AG04449 (cell line): ENCODE measurements at places on chromosomes 2 and 18.

- no peak for DNase-seq
Measured at GRCh38 chr2:72349016-72349415, 201.4 kb upstream of the CYP26B1 start.

GRCh38 chr18:2569338-2570207, 1.7 kb downstream of the METTL4 start:
- DNase-seq, result no peak

GRCh38 chr2:195009202-195009601, 647.8 kb upstream of the SLC39A10 start:
- peak; percentile 3 for DNase-seq

DNA sequence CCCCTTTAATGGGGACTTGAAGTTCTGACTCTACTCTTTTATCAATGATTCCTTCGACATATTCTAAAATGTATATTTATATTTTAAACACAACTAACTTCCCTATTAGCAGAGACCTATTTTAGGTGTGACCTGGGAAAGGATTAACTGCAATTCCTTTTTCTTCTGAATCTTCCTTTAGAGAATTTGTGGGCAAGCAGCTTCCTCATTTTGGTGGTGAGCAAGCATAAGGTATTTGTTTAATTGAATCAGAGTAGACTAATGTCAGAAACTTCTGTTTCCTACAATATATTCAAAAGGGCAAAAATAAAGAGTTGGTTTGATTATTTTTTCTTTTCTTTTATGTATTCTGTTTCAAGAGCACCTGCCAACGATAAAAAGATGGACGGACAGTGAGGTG, 237.0 kb downstream of the IKZF2 start:
- no peak for DNase-seq

- DNase-seq, result no peak
Measured at GRCh38 chr2:95313296-95314131, 16.4 kb downstream of the KCNIP3 start.

GRCh38 chr2:73640511-73640911, 1.7 kb downstream of the NAT8 start:
- no peak for DNase-seq

- DNase-seq, result no peak
Measured at GRCh38 chr2:128714285-128714684, 395.6 kb upstream of the HS6ST1 start.

DNA sequence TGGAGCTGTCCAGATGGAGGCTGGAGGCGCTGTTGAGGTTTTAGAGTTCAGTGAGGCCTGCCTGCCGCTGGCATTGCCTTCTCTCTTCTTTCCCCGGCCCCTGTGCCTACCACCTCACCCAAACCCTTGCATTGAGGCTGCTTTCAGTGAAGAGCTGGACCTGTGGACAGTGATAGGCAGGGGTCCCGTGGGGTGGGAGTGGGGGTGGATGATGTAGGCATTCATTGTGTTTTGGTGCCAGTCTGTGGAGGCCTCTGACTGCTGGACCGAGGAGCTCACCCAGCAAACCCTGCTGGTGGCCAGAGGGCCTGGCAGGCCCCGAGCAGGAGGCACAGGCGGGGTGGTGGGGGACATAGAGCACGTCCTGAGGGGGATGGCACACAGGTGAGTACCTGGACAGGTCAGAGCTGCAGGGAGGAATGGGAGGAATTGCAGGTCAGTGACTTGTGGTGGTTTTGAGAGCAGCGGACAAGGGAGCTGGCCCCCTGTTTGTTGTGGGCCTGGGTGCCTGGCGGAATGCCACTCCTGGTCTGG, 35.6 kb downstream of the NGEF start:
- DNase-seq, result no peak

- DNase-seq, result no peak
Measured at GRCh38 chr2:182682210-182682609, 33.8 kb upstream of the DNAJC10 start.

DNA sequence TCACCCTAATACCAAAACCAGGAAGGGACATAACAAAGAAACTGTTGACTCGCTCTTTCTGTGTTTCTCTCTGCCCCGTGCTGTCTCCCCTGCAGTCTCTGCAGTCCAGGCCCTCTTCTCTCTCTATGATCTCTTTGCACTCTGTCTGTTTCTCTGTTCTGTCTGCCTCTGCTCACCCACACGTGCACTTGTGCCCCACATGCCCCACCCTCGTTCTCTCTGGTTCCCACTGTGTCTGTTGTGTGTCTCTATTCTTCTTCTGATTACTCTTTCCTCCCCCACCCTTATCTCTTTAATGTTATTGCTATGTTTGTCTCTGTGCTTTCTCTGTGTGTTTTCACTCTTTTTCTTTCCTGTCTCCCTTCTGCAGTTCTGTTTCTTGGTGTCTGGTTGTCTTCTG, 54.0 kb downstream of the NAT8 start:
- no peak for DNase-seq

- peak; percentile 21 for DNase-seq
Measured at GRCh38 chr2:68256093-68256450, 3.7 kb upstream of the PPP3R1 start.

DNA sequence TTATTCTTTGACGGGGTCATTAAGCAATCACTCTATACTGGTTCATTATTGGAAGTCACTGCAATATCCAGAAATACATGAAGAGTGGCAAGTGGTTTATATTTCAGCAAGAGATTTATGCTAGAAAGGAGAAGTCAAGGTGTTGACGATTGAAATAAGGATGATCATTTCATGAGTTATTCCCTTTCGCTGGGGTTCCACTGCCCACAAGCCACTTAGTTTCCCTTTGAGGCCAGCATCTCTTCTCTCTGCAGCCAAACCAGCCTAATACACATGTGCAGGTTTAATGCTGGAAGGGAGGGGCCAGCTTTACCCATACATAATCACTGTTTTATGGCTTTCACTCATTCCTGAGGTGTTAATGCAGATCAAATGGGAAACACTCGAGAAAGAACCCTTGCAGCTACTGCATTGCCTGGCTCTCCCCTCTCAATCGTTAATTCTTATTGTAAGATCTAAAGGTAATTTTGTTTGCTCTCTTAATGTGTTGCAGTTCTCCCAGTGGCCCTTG, 108.4 kb downstream of the MEIS1 start:
- DNase-seq, result no peak
